HFFc6 (cell line): ENCODE measurements at places on chromosomes 11 and 22. TPM values are rescaled to one million over a fixed set of nuclear protein-coding genes. Genes with fewer than 3 reads are reported as not detected.
A peak's percentile ranks its signal among the peaks of the same experiment; 100 is the strongest.

GRCh38 chr11:88535916-88536547 is 198.5 kb upstream of the CTSC start:
- peak; percentile 80 for DNase-seq

- DNase-seq: no peak
These were observed 33.0 kb downstream of the FAR1 start for GRCh38 chr11:13701506-13701905.

DNA sequence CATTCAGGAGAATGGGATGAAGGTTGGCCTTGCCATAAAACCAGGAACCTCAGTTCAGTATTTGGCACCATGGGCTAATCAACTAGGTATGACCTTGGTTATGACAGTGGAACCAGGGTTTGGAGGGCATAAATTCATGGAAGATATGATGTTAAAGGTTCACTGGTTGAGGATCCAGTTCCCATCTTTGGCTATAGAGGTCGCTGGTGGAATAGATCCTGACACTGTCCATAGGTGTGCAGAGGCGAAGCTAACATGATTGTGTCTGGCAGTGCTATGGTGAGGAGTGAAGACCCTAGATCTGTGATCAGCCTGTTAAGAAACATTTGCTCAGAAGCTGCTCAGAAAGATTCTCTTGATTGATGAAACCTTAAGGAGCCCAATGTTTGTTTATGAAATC is 5.7 kb downstream of the NF2 start:
- no peak for DNase-seq

- no peak for DNase-seq
These were observed 33.1 kb downstream of the EIF3F start for GRCh38 chr11:8020244-8020597.

Gene OR51E2
- total RNA-seq: 0.15 TPM in 1 of 3 replicates, not detected in the others

GRCh38 chr22:18985780-18986179 is 49.7 kb upstream of the PRODH start:
- DNase-seq: no peak

Gene MOGAT2
- total RNA-seq: not detected in 3 replicates

DNA sequence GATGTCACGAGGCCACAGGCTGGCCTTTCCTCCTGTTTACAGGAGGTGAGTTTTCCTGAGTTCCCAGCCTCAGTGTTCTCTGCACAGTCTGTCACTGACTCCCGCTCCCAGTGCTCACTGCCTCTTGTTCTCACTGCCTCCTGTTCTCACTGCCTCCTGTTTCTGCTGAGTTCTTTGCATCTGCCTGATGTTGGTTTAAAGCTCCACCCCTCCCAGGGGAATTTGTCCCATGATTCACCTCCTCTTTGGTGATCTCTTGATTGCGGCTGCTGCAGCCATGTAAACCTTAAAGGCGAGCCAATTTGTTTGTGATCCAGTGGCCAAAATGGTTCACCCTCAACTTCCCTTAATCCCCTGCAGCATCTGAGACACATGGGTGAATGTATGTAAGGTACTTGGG is 6.0 kb upstream of the TUBA8 start:
- DNase-seq: no peak
